ENCODE measurements at places on chromosomes 1 and 21.
A peak's percentile ranks its signal among the peaks of the same experiment; 100 is the strongest.

- DNase-seq, result peak; percentile 99
Measured at GRCh38 chr1:32650752-32651460, at the start of gene RBBP4. TSS of gene RBBP4 (plus strand) at chr1:32651208. CDS start at chr1:32651307, 99 bp downstream.

GRCh38 chr21:45536301-45537081 is 5.7 kb downstream of the SLC19A1 start:
- DNase-seq, result no peak

- DNase-seq, result no peak
Measured at GRCh38 chr1:200642481-200642880, 21.9 kb upstream of the KIF14 start.

DNA sequence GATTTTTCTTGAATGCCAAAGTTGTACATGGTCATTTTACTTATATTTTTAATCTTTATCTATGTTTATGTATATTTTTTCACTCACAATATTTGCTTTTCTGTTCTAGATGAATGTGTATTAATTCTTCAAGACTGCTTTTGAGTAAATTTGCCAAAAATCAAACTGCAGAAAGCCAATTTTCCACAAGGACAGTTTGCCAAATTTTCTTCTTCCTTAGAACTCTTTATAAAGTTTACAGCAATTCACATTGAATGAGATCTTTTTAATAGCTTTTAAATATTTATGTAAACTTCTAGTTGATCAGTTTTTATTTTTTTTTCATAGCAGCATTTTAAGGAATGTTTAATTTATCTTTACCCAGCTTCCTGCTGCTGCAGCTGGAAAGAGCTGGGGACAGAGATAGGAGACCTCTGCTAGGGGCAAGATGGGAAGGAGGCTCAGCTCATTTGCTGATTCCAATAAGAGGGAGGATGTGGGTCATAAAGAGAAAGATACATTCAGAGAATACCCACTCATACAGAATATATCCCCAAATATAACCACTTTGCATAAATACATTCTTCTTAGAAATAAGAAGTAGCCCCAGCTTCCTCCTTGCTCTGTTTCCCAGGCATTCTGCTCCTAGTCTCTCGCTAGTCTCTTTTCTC is 93.0 kb downstream of the ODF2L start:
- no peak for DNase-seq

- no peak for DNase-seq
Measured at GRCh38 chr1:12144236-12144635, 22.6 kb upstream of the TNFRSF1B start.

DNA sequence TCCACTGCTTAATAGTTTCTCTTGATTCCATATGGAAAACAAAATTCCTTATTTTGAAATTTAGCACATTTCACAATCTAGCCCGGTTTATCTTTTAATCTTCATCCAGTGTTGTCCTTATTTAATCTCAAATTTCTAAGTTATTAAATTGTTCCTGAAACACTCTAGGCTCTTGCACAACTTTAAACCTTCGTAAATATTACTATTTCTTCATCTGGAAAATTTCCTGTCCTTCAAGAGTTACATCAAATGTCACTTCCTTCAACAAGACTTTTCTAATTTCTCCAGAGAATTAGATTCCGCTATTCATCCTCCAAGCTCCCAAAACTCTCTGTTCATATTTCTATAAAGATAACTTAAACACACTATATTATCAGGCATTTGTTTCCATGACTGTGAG is 6.5 kb downstream of the FMO5 start:
- no peak for DNase-seq

- DNase-seq, result no peak
Measured at GRCh38 chr21:28767523-28767922, 225.2 kb downstream of the LTN1 start.

DNA sequence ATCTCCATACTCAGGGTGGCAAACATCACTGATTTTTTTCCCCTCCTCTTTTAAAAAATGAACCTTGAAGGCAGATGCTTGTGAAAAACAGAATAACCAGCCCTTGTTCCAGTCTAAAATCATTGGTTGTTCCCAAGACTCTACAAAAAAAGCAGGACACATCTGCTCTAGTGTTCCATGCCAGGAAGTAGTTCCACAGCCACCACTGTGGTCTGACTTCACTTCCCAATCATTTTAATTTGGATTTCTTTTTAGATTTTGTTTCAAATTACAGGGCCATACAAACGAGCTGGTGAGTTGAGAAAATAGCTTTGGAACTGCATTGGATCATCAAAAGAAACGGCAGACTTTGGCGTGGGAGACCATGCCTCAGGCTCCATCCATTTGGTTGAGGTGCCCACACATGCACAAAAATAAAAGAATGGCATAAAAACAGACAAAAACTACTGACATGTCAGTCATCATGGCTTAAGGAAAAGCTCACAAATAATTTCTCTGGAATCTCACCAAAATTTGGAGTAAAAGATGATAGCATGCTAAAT is 210.0 kb downstream of the GABPA start:
- DNase-seq, result no peak

DNA sequence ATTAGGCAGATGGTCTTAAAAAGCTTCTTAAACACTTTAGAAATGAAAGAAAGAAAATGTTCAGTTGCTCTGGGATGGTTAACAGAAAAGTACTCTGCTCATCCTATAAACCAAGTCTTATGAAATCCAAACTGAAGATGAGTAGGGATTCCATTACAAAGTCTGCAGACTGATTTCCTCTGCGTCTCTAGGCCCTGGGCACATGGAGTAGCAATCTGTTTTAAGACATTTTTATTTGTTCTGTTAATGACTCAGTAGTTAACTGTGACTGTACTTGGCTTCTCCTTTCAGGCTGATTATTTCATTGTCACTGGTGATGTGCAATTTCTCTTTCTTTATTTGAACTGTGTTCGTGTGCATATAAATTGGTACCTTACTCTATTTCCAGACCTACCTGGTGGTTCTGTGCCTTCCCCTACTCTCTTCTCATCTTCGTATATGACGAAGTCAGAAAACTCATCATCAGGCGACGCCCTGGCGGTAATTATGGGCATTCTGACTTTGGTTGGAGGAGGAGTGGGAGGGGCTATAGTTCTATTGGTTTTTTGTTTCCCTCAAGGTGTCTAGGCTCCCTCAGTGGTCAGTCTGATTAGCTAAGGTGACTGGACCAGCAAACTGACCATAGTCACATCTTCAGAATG is 30.6 kb downstream of the ATP1A1 start:
- no peak for DNase-seq

- DNase-seq, result peak; percentile 47
Measured at GRCh38 chr1:26066857-26067256, 573 bp downstream of the TRIM63 start.

DNA sequence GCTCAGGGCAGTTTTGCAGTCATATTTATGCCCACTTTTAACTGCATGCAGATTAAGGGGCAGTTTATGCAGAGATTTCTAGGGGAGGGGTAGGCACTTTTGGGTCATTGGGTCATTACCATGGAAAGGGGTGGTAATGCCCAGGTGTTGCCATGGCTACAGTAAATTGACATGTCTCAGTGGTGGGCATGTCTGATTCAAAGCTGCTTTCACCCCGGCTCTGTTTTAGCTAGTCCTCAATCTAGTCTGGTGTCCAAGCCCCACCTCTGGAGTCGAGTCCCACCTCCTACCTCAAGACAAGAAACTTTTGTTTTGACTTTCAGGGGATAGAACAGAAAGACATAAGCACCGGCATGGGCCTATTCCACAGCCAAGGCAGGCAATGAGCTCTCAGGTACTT is 8.9 kb upstream of the NEK2 start:
- DNase-seq, result no peak

- no peak for DNase-seq
Measured at GRCh38 chr1:41006942-41007865, 14.3 kb downstream of the SLFNL1 start.

GRCh38 chr1:194289569-194290266 is 1103.3 kb upstream of the B3GALT2 start:
- no peak for DNase-seq

DNA sequence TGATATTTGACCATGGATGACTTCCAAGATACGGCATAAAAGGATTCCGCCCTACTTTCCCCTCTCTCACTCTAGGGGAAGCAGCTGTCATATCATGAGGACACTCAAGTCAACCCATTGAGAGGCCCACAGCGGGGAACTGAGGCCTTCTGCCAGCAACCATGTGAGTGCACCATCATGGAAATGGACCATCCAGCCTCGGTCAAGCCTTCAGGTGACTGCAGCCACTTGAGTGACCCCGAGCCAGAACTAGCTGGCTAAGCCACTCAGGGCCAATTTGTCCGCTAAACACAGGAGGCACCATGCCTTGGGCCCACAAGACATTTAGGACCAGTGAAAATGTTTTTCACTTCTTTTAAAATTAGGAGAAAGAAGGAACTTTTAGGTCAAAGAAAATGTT is 11.1 kb upstream of the GJB5 start:
- DNase-seq, result no peak

GRCh38 chr1:23594149-23594907 is 35.0 kb upstream of the ID3 start:
- no peak for DNase-seq

GRCh38 chr1:228000416-228000815 is 6.4 kb upstream of the WNT3A start:
- no peak for DNase-seq

DNA sequence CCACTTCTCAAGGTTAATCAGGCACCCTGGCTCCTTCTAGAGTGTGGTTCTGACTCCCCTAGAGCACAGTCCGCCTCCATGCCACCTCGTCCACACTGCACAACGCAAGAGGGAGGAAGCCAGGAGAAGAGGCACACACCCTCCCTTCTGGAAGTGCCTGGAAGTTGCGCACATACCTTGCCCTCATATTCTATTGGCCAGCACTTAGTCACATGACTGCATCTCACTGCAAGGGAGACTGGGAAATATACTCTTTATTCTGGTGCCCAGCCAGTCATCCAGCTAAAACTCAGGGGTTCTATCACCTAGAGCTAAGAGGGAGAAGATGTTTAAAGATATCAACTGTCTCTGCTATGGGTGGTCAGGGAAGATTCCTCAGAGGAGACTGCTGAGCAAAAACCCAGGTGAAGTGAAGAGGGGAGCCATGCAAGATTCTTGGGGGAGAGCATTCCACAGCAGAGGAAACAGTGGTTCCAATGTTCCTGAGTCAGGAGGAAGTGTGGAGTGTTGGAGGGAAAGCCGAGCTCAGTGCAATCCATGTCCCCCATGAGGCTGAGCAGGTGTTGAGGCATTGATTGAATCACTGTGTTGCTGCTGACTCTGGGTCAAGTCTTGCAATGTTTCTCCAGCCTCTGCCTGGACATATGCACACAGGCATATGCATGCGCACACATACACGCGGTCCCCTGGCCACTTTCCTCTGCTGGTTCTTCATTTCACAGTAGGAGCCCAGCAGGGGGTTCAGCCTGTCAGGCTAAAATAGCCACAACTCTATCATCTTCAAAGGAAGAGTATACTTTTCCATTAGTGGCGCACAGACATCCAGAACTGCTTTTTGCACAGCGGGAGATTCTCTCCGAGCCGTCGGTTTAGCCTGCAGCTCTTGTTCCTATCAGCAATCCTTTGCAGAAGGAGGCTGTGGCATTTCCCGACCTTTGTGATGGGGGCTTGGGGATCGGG is 22.3 kb upstream of the KLHDC7A start:
- no peak for DNase-seq

- no peak for DNase-seq
Measured at GRCh38 chr1:85579622-85580021, 939 bp upstream of the CCN1 start.

- DNase-seq, result no peak
Measured at GRCh38 chr1:34750610-34751009, 4.2 kb upstream of the GJB5 start.

DNA sequence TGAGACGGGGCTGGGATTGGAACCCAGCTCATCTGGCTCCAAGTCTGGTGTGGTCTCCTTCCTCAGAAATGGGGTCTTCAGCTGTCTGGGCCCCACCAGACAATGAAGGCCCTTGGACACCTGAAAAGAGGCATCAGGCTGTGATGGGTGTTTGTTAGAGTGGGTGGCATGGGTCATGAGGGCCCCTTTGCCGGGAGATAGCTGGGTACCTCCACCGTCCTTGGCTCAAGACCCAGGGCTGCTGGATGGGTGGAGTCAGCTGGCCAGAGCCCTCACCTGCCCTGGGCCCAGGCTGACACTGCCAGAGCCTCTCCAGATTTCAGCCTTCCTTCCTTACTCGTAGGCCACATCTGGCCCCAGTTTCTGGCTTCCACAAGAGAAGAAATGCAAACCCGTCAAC is 13.4 kb upstream of the TTC22 start:
- DNase-seq, result no peak

- DNase-seq, result no peak
Measured at GRCh38 chr1:155531624-155532023, 31.0 kb downstream of the ASH1L start.

- DNase-seq, result no peak
Measured at GRCh38 chr1:15712168-15712567, 23.9 kb upstream of the SLC25A34 start.

DNA sequence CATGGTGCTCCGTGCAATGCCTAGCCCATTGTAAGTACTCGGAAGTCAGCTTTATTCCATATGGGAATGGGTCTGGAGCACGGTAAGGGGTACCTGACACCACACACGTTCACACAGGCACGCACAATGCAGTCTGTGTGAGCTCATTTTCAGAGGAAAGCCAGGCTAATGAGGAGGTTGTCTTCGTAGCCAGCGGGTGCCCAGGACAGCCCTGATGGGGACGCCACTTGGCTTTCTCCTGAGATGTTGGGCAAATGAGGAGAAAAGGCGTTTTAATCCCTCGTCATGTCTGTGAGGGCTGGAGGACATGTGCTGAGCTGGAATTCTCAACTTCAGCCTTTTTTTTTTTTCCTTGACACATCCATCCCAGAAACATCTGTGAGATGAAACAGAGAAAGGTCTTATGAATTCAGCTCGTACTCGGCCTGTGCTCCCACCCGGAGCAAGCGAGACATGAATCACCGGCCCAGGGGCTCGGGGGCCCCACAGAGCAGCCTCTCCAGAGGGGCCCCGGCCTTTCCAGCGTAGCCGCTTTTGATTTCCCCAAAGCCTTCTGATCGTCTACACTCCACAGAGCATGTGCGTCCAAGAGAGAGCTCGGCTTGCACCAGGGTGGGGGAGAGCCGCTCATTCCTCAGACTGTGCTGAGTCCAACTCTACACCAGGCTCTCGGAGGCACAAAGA is 125.1 kb downstream of the EPHB2 start:
- no peak for DNase-seq

DNA sequence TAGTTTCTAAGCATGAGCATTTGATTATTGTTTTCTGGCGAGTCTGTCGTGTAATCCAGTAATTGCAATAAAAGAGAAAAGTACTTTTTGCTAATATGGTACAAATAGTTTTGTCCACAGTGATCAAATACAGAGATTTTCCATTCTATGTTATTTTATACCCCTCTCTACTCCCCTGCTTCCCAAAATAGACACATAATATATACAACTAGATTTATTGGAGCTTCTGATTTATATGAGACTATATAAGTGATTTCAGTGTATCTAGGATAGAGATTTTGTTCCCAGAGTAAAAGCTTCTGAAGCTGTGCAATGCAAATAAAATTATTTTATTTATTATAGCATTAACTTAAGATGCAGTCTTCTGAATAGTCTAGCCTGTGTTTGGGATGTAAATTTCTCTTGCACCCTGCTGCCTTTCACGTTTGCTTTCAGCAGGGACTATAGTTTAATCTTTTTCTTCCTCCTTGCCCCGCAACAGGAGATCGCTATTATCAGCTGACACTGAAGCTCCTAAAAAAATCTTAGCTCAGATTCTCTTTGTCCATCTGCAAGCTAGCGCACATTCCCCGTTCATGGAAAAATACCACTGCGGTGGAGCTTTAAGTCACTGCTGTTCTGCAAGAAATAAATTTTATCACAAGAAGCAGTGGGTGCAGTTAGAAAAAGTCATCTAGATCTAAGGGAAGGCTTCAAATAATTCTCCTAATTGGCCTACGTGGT is 273.3 kb downstream of the DISC1 start:
- no peak for DNase-seq

- peak; percentile 67 for DNase-seq
Measured at GRCh38 chr1:112849425-112850033, 106.5 kb downstream of the SLC16A1 start.

All from iPS-NIHi11 (cell line).